ENCODE measurements at places on chromosomes 12 and 14. TPM values are rescaled to one million over a fixed set of nuclear protein-coding genes. Genes with fewer than 3 reads are reported as not detected.

Gene GYS2
- total RNA-seq: not detected

Gene P2RX7
- not detected for total RNA-seq

Gene TAS2R43
- total RNA-seq: not detected

Gene ARMH4
- total RNA-seq: 0.34 TPM
